ENCODE measurements at places on chromosomes 11 and 22.

DNA sequence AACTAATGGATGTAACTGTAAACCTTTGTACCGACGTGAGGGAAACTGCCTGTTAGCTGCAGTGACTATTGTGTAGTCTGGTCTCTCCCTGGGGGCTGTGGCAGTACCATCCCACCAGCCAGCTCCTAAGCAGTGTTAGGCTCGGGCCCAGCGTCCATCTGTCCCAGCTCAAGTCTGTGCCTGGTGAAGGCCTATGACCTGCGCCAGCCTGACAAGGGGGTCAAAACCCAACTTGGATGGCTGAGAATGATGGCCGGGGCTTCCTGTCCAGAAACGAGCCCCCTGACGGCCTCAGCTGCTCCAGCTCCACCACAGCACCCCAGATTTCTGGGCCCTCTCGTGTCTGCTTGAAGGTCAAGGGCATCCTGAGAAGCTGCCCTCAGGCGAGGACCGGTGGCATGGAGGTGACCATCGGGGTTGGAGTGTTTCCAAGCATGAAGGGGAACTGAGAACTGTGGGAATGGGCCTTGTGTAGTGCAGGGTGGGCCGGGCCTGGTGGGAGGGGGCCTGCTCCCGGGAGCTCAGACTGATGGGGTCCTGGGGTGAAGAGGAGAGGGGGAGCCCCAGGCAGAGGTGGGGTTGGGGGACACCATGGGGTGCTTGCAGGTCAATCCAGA, 14.3 kb upstream of the SPI1 start:
- no peak for DNase-seq

GRCh38 chr11:64544616-64545296, 46.3 kb upstream of the SLC22A12 start:
- DNase-seq: no peak

DNA sequence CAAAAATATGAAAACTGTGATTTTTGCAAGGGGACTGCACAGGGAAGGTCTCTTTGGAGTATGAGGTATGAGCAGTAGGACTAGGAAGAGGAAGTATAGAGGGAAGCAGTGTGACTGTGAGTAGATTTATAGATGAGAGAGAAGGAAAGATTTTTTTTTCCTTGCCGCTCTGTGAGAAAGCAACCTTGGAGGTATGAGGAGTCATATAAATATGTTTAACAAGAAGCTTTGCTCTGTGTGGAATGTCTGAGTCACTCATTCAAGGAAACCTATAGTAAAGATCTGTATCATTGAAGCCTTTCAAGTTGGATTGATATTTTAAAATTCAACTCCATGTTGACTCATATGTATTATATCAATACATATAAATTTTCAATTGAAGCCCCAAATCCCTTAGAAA, 26.2 kb downstream of the DNHD1 start:
- no peak for DNase-seq

DNA sequence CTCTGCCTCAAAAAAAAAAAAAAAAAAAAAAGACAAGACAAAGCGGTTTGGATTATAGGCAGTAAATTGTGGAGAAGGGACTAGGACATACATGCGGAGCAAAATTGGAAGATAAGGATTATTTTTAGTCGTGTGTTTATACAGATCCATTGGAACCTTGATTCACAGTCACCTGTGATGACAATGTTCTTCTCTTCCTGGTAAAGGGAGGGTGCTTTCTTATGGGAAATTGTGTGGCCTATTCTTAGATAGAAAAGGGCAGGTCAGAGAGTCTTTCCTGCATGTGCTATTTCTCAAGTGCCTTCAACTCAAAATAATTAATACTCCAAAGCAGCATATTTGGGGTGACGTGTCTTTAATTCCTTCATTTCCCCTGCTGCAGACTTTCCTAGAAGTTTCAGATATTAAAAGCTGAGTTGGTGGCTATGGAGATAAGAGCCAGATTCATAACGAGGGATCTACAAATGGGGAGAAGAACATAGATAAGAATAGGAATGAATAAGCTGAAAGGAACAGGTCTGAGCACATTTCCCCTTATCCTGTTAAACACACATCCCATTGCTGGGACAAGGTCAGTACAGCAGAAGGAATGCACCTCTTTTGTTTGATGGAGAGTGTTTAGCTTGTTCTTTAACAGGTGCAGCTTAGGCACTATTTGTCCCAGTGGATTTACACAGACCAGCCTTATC, 22.5 kb downstream of the GSTT2B start:
- no peak for DNase-seq

DNA sequence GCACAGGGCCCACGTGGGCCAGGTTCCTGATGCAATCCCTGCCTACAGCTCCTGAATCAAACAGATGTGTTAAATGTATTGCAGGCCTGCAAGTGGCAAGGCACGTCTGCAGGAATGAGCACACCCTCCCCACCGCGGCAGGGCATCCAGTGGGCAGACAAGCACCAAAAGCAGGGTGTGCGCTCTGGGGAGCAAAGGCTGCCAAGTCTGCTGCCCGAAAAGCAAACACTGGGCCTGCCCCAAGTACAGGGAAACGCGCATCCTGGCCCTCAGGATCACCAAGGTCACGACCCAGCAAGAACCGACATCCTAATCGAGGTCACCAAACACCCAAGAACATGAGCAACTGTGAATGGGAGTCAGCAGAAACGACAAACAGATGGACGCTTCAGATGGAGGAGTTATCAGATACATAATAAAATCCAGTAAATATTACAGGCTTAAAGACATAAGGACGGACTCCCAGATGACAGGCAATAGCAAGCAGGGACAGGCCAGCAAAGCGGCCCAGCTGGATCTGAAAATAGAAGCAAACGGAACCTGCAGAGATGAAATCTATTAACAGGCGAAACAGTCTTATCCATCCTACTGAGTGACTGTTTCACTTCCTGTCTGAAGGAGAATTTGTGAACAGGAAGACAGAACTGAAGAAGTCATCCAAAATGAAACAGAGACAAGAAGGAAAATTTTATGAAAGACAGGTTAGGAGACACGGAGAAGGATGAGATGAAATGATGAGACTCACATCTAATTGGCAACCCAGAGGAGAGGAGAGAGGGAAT, 26.7 kb downstream of the CARS1 start:
- no peak for DNase-seq

DNA sequence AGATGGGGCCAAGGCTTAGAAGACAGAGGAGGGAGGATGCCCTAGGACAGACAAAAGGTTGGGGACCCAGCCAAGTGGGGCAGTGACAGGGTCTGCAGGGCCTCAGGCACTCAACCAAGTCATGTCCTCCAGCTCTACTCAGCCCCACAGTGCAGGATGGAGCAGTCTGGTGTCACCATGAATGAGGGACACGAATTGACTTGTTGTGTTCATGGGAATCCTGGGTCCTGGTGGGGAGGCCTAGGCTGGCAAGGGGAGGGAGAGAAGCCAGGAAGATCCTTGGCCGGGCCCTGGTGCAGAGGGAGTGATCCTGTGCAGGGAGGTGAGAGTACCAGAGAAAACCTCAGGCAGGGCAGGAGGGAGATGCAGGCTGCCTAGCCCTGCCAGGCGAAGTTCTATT, 12.0 kb downstream of the P2RY6 start:
- DNase-seq: no peak

DNA sequence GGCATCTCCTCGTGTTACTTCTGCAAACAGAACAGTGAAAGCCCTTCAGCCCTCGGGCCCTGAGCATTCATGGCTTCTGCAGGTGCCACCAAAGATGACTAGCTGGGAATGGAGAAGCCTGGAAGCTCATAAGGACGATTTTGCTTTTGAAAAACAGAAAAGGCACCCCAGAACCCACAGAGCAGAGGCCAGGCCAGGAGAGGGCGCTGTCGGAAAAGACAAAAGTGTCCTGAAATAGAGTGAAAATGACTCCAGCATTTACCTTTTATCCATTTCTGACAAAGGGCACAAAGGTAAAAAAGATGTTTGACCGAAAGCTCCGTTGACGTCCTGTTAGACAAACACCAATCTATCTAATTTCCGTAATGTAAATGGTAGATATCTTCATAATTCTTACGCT, 37.6 kb downstream of the ZNF195 start:
- DNase-seq: peak; percentile 66

GRCh38 chr22:48099671-48100070, 1337.2 kb downstream of the TBC1D22A start:
- no peak for DNase-seq

- no peak for DNase-seq
Measured at GRCh38 chr11:128399251-128400121, 187.9 kb downstream of the ETS1 start.

DNA sequence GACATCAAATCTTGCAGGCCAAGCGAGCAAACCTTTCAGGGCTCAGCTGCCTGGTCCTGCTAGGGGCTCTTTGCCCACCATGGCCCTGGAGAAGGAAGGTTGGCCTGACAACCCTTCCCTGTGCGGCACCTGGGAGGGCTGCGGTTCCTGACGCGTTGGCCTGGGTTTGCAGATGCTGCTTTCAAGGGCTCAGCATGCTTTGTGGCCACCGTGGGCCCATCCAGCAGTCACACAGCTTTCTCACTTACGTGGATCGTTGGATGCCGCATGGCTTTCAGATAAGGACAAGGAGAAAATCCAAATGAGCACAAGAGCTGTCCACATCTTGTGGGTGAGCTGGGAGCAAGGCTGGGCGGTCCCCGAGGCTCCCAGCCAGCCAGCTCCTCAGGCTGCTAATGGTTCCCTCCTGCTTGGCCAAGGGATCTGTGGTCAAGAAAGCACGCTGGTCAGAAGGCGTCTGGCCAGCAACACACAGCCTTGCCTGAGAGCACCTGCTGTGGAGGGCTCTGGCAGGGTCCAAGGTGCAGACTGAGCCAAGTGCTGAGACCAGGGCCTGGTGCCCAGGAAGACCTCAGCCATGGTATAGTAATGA, 8.2 kb downstream of the C11orf24 start:
- DNase-seq: no peak

GRCh38 chr11:46049325-46049897, 71.8 kb downstream of the PHF21A start:
- no peak for DNase-seq

- peak; percentile 65 for DNase-seq
Measured at GRCh38 chr22:37316875-37317371, 34.6 kb downstream of the CYTH4 start.

GRCh38 chr22:50219800-50220602, 19.2 kb downstream of the SELENOO start:
- no peak for DNase-seq

DNA sequence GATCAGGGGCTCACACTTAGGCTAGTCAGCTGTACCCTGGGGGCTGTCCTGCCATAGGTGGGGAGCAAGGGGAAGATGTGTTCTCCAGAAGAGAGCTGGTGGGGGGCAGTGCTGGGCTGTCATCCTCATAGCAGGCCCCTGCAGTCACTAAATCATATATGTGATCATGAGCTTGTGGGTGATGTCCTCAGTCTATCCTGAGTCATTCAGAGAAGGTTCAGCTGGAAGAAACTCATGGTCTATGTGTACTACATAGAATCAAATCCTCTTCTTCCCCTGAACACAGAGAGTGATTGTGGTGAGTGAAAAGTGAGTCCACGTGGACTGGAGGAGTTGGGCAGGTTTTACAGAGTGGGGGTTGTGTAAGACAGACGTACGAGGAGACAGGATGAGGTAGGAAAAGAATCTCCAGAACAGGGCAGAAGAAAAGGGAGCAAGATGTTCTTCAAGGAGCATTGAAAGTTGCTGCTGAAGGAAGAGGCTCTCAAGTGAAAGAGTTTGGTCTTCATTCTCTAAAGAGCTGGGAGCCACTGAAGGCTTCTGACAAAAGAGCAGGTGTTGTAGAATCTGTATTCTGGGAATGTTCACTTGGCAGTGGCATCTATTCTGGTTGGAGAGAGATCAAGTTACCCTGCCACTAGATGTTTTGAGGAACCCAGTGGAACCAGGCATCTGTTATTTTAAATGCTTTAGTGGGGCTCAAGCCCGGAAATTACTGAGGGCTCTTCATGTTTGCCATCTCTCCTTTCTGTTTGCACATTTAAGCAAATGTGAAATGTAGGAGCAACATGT, 68.9 kb downstream of the C22orf31 start:
- no peak for DNase-seq

DNA sequence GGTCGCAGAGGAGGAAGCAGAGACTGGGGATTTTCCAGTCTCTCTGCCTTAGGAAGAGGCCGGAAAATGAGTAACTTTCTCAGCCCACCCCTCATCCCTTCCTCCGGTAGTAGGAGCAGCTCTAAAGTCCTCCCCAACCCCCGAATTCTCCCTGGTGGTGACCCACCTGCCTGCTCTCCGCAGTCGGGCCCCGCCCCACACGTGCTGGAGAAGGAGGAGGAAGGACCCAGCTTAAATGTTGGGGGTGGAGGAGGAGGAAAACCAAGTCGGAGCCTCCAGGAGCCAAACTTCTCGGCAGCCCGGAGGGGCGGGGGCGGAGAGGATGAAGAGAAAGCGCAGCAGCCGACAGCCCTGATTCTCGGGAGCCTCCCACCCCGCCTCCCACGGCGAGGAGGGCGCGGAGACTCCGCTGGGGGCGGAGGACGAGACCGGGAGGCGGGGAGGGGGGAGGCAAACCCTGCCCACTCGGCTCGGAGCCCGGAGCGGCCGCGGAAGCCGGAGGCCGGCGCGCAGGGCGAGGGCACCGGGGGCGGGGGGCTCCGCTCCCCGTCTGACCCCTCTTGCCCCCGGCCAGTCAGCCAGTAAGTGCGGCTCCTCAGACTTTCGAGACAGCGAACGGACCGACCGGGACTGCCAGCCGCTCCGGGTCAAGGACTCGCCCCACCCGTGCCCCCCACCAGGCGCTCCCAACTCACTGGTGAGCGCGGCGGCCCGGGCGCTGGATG, at the start of gene TPBGL:
TPBGL (plus strand) TSS at position 464 of the 725 bp plus-strand sequence. CDS start 276 bp downstream, outside the sequence.
- DNase-seq: peak; percentile 35

DNA sequence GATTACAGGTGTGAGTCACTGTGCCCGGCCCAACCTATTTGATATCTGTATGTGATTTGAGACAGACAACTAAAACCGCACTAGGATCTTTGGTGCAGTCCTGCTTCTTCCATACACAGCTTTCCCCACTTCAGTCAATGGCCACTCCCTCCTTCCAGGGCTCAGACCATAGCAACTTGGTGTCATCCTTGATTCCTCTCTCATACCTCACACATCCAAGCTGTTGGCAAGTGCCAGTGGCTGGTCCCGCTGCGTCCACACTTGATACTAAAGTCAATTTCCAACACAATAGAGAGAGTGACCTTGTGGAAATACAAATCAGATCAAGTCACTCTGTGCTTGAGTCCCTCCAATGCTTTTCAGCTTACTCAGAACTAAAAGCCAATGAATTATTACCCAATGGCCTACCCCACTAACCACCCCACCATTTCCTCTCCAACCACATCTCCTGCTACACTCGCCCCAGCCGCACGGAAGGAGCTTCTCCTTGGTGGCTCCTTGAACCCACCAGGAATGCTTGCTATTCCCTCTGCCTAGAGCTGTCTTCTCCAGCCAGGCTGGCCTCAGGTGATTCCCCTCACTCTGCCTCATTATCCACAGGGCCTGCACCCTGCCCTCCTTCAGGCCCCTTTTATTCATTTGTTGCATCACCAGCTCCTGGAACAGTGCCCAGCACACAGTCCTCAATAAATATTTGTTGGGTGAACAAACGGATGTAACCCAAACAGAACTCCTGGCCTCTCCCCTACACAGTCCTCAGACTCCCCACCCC, 12.9 kb downstream of the ABTB2 start:
- DNase-seq: no peak
